ENCODE measurements at places on chromosomes 11 and 22.

DNA sequence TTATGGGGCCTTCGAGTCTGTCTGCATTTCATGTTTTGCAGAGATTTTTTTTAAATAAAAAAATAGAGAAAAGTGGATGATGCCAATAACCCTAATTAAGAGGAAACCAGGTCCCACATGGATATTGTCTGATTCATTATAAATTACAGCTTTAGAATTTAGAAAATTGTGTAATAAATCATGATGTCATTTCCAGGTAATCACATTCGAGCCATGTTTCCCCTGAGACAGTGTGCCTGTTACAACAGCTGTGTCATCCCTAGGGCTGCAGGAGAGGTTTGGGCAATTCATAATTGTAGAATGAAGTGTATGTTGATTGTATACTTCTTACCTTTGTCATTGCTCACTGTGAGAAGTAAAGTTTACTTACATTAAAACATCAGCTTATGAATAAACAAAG is 38.3 kb downstream of the NCAM1 start:
- DNase-seq, result no peak

GRCh38 chr11:131943295-131943694 is 572.9 kb downstream of the NTM start:
- no peak for DNase-seq

- DNase-seq, result no peak
Measured at GRCh38 chr11:121870206-121871045, 245.6 kb downstream of the BLID start.

- DNase-seq, result peak; percentile 90
Measured at GRCh38 chr11:8328848-8329330, 65.2 kb upstream of the LMO1 start.

GRCh38 chr11:132158091-132158490 is 787.7 kb downstream of the NTM start:
- peak; percentile 14 for DNase-seq

DNA sequence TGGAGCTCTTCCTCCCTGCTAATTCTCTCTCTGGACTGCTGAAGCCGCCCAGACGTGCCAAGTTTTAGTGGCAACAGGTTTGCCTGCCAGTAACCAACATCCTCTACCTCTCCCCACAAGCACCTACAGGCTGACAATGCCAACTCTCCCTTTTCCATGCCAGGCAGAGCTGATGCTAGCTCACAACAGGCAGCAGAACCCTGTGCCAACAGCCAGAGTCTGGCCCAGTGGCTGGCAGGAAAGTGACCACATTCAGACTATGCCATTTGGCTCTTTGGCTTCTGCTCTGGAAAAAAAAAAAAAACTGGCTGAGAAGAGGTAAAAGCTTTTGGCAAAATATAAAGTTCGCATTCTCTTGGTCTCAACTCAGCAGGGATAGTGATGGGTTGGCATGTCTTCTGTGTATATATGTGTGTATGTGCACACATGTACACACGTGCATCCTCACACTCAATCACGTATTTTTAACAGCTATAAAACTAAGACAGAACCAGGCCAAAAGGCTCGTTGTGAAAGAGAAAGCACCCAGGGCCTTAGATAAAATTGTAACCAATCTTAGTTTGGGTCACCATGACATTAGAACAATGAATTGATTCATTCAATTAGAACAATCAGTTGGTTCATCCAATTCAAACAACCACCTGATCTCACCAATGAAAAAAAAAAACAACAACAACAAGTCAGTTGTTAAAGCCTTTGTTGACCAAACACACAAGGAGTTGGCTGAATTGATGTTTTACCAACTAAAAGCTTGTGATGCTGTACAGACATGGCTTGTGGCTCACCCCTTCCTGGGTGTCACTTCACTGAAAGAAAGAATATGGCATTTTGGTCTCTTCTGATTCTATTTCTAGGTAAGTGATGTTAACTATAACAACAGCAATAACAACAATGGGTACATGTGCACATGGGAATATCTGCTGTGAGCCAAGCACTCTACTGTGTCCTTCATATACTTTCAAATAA is 48.6 kb downstream of the TRIM29 start:
- no peak for DNase-seq

GRCh38 chr22:20582520-20583361 is 75.3 kb downstream of the MED15 start:
- no peak for DNase-seq

GRCh38 chr11:8261921-8262551 is 1.6 kb downstream of the LMO1 start:
- no peak for DNase-seq

GRCh38 chr11:134957540-134958335 is 545.7 kb upstream of the B3GAT1 start:
- no peak for DNase-seq

DNA sequence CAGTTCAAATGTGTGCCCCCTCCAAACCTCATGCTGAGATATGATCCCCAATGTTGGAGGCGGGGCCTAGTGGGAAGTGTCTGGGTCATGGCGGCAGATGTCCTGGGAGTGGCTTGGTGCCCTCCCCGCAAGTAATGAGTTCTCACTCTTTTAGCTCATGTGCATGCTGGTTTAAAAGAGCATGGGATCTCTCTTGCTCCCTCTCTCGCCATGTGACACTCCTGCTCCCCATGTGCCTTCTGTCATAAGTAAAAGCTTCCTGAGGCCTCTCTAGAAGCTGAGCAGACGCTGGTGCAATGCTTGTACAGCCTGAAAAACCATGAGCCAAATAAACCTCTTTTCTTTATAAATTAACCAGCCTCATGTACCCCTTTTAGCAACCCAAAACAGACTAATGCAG is 98.8 kb downstream of the SGSM3 start:
- DNase-seq, result no peak

DNA sequence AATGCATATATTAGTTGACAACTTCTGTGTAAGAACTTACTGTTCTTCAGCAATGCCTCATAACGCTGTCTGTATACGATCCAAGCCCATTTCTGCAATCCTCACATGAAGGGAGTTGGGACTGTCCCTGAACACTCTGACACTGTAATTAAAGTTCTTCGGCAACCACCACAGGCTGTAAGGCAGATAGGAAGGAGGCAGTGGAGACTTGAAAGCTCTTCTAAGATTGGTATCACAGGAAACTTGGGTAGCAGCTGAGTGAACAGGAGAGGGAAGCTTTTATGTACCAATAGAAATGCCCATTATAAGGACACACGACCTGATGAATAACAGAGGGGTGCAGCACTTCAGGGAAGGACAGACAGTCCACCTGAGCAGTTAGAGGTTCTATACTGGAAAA is 12.0 kb upstream of the GAB2 start:
- no peak for DNase-seq

DNA sequence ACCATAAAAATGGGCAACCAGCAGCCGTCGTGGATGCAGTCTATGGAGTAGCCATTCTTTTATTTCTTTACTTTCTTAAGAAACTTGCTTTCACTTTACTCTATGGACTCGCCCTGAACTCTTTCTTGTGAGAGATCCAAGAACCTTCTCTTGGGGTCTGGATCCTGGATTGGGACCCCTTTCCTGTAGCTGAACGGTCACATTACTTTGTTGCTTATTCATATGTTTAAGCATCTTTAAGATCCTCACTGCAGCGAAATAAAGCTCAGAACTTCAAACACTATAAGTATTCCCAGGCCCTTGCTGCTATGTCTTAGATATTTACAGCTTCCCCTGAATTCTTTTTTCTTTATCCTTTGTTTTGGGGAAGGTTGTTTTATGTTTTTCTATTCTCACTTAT is 187.8 kb upstream of the DDI1 start:
- DNase-seq, result no peak

DNA sequence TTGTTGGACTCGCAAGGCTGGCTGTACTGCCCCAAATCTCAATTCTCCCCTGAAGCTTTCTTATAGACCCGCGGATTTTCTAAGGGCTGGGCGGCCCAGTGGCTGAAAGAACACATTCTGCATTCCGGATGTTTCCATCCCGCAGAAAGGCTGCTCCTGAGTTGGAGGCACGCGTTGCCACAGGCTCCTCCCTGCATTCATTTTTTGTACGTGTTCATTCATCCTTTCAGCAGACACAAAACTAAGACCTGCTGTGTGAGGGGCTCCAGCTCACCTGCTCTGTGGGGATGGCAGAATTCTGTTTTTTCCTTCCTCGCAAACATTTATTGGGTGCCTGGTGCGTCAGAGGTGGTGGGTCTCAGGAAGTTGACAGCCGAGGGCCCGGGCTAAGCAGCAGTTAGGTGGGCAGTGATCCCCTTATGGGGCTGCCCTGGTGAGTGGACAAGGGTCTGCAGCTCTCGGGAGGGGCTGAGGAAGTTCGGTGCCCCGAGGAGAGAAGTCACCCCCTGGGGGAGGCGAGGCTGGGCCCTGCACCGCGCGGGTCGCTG is 23.7 kb downstream of the SHANK3 start:
- DNase-seq, result no peak

GRCh38 chr11:113664069-113664980 is 41.8 kb downstream of the TMPRSS5 start:
- no peak for DNase-seq

Data from mesenchymal stem cell (in vitro differentiated cells and primary cell).